ENCODE measurements at places on chromosomes 12 and 14.

DNA sequence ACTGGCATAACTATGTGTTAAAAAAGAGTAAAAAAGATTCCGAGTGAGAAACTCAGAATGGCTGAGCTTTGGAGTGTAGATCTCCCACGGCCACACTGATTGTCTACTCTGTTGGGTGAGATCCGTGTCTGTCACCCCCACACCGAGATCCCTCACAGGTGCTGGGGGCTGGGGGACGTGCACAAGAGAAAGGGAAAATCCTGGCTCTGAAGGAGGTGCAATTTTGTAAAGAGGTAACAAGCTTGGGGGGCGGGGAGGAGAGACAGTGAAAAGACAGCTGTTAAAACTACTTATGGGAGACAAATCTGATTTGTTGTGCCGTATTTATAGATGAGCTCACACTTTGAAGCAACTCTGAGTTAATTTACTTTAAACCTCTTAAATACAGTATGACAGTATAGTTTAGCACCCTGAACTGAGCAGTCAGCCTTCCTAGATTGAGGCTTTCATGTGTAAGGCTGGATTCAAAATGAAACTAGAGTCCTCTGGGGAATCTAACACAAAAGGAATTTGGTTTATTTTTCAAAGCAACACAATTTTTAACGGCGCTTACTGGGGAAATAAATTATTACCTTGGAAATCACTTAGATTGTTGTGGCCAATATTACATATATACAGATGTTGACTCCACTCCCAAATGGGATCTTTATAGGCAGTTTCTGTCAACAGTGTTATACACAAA is 167.4 kb upstream of the RGS6 start:
- DNase-seq: no peak

- DNase-seq: no peak
These were observed 44.7 kb downstream of the RIMKLB start for GRCh38 chr12:8742501-8742900.

DNA sequence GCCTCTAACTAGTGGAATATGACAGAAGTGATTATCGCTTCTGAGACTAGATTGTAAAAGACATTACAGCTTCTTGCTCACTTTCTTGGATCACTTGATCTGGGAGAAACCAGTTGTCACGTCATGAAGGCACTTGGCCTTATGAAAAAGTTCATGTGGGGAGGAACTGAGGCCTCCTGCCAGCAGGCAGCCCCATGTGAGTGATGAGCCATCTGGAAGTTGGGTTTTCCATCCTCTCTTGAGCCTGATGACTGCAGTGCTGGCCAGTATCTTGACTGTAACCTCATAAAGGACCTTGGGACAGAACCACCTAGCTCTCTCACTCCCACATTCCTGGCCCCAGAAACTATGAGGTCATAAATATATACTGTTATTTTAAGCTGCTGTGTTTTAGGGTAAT is 28.0 kb downstream of the TTLL5 start:
- no peak for DNase-seq

DNA sequence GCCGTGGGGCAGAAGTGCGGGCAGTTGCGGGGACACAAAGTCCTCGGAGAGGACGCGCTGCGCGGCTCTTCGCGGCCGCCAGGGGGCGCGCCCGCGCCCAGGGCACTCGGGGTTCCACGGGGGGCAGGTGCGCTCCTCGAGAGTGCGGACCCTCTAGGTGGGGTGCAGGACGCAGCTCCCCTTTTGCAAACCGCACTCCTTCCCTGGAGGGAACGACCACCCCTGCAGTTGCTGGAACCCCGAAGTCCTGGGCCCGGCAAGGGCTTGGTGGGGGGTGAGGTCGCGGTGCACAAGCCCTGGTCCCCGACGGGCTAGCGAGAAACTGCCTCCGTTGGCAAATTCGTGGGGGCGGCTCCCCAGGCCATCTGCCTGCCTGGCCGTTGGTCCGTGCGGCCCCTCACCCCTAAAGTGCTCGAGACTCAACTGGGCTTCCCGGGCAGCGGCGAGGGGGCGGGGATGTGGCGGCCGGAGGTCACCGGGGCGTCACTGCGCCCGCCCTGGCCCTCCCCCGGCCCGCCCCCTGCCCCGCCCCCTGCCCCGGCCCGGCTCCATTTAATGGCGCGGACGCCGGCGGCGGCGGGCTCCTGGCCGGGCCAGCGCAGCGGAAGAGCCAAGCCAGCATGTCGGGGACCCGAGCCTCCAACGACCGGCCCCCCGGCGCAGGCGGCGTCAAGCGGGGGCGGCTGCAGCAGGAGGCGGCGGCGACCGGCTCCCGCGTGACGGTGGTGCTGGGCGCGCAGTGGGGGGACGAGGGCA is at the start of gene ADSS1:
TSS of gene ADSS1 (plus strand) at position 579 of the 756 bp plus-strand sequence. CDS start at position 621, 42 bp downstream.
- peak; percentile 39 for DNase-seq

DNA sequence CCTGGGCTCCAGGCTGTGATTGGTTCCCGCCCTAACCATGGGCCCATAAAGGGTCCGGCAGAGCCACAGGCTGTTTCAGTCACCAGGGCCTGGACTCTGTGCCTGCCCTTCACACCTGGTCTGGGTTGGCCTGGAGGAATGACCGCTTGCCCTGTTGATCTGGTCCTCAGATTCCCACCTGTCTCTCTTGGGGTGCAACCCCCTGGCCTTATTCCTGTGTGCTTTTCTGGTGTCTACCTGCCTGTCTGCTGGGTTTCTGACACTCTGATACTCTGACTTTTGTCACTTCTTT is 2.9 kb upstream of the KRT83 start:
- no peak for DNase-seq

DNA sequence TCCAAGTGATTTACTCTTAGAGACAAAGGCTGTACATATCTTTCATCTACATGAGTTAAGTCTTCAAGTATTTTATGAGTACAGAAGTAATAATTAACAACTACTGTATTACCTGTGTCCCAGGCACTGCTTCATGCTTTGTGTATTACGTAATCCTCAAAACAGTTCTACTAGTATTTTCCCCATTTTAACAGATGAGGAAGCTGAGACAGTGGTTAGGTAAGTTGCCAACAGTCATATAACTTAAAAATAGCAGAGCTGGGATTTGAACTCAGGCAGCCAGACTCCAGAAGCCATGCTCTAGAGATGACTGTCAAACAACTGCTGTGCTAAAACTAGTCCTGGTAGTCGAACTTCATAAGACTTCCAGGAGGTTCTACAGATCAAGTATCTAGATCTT is 10.7 kb downstream of the TRMT5 start:
- no peak for DNase-seq
